Iris pigment epithelial cell (primary cell): ENCODE measurements at places on chromosomes 2 and 18.

DNA sequence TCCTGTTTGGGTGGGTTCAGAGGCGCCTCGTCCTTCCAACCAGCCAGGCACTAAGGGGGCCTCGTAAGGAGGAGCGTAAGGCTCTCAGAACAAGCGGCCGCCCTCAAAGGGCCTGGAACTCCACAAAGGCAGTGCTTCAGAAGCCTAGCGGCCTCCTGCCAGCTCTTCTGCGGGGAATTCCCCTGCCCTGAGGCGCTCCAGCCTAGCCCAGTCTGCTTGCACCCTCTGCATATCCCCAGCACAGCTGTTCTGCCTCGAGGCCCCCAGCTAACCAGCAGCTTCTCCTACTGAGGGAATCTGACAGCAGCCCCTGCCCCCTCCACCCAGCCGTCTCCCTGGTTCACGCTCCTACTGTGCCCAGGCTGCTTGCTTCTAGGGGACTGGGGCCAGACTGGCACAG is 265.9 kb downstream of the TFCP2L1 start:
- DNase-seq, result peak; percentile 18

- DNase-seq, result no peak
Measured at GRCh38 chr2:176525086-176525485, 255.8 kb downstream of the MTX2 start.

GRCh38 chr2:232979871-232980461 is 33.1 kb downstream of the NGEF start:
- peak; percentile 60 for DNase-seq

- no peak for DNase-seq
Measured at GRCh38 chr2:1945819-1946218, 201.5 kb upstream of the PXDN start.

- DNase-seq, result no peak
Measured at GRCh38 chr2:127841466-127842178, 16.3 kb downstream of the POLR2D start.

DNA sequence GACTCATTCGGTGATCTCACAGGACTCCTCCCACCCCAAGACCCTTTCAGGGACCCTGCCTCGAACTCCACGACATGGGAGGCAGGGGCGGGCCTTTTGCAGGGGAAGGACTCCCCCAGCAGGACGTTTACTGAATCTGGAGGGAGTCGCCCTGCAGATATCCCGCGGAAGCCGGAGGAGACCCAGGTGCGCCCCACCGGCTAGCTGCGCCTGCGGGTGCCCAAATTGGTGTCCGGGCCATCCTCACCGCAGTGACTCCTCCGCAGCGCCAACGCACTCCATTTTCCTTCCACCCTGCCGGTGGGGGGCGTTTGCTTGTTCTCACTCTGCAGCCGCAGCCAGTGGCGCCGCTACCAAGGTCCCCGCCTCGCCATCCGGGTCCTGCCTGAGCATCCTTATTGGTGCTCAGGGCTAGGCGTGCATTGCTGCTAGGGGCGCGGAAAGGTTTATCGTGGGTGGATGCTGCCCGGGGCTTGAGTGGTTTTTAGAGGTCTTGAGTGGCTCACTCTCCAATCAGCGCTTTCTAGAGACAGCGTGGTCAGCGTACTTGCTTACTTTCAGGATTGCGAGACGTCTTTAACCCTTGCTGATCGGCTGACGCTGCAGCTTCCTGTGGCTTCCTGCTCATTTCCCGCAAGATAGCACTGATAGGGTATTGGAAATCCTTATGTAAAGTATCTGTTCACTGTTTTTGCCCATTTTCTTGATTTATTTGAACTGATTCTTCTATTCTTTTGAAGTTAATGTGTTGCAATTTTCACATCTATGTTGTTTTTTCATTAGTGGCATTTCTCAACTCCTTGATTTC is 81.4 kb downstream of the BIN1 start:
- DNase-seq, result peak; percentile 99

- DNase-seq, result peak; percentile 49
Measured at GRCh38 chr2:96801005-96801785, 14.9 kb upstream of the CNNM3 start.

- no peak for DNase-seq
Measured at GRCh38 chr2:233922471-233922870, 5.3 kb downstream of the TRPM8 start.

DNA sequence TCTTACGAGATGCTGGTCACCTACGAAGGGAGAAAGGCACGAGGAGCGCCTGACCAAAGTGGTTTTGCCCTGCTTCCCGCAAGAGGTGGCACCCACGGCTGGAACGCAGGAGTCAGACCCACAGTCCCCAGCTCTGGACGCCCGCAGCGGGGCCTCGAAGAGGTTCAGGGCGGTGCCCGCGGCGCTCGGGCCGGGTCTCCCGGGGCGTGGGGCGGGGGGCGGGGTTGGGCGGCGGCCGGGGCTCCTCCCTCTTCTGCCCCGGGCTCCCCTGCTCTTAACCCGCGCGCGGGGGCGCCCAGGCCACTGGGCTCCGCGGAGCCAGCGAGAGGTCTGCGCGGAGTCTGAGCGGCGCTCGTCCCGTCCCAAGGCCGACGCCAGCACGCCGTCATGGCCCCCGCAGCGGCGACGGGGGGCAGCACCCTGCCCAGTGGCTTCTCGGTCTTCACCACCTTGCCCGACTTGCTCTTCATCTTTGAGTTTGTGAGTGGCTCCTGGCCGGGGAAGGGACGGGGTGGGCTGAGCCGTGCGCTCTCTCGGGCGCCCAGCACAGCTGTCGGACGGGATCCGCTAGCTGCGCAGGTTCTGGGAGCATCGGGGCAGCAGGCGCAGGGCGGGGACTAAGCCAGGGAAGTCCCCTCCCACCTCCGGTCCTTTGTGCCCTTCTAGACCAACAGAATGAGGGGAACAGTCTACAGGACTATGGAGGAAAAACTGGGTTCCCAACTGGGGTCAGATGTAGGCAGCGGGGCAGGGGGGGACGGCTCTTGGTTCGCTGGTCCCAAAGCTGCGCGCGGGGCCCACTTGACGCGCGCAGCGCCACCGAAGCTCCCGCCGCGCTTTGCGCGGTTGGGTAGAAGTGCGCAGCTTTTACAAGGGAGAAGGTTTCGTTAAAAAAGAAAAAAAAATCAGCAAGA is at the start of gene MAL:
Gene MAL (plus strand): TSS at position 303 of the 914 bp plus-strand sequence. CDS start 85 bp downstream, at position 388.
- DNase-seq, result no peak

GRCh38 chr18:44895176-44895798 is 214.6 kb downstream of the SETBP1 start:
- peak; percentile 47 for DNase-seq

DNA sequence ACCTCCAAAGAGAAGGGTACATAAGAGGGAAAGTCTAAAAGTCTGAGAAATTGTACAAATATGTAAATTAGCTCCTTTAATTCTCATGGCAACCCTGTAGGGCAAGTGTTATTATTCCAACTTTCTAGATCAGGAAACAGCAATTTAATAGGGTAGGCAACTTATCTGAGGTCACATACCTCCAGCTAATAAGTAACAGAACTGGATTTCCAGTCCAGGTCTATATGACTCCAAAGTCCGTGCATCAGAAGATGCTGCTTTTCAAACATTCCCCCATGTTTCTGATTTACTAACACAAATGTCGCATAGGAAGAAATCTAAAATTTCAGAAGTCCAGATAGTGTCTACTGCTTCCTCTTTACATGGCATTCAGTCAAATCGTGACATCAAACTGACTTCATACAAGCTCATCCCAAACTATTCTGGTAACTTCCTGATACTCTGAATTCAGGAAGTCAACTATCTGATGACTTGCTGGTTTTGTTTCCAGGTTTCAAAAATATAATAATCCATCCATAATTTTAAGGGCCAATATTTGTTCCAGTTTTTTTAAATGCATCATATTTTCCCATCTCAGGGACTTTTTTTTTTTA is 419.3 kb upstream of the ACVR2A start:
- no peak for DNase-seq

DNA sequence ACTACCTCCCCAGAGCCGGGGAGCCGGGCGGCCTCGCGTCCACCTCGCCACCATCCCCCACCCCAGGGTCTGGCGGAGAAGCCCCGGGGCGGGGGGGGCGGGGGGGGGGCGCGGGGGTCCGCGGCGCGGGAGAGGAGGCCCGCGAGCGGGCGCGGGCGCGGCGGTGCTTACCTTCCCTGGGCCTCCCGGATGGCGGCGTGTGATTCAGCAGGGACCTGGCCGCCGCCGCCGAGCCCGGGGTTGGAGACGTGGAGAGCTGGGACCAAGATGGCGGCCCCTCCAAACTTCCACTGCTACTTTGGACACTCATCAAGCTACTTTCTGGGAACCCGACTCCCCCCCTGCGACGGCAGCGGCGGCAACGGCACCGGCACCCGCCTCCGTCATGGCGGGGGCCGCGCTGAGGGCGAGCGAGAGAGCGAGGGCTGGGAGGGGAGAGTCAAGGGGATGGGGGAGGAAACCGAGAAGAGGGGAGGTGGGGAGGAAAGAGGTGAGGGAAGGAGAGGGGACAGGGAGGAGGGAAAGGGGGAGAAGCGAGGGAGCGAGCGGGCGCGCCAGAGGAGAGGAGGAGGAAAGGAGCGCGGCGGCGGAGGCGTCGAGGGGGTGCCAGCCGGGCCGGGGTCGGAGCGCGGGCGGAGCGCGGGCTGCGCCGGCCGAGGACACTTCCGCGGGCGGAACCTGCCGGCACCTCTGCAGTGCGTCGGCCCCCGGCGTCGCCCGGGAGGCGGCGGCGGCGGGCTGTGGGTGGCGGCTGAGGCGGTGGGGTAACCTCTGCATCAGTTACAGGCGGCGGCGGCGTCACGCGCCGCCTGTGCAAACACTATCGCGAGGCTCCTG is at the start of gene TLK1:
Gene TLK1 (minus strand): TSS at position 775 of the 837 bp plus-strand sequence. CDS start 465 bp downstream, at position 310.
- DNase-seq, result peak; percentile 80

DNA sequence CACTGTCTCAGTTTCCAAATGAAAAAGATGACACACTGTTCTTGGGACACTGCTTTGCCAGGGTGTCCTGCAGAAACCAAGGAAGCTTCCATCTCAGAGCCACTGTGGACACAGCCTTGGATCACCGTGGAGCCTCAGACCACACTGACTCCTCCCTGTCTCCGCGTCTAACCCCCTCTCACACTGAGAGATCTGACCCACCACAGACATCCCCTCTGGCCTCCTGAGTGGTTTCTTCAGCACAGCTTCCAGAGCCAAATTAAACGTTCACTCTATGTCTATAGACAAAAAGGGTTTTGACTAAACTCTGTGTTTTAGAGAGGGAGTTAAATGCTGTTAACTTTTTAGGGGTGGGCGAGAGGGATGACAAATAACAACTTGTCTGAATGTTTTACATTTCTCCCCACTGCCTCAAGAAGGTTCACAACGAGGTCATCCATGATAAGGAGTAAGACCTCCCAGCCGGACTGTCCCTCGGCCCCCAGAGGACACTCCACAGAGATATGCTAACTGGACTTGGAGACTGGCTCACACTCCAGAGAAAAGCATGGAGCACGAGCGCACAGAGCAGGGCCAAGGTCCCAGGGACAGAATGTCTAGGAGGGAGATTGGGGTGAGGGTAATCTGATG is 113.4 kb upstream of the PKDCC start:
- peak; percentile 85 for DNase-seq

DNA sequence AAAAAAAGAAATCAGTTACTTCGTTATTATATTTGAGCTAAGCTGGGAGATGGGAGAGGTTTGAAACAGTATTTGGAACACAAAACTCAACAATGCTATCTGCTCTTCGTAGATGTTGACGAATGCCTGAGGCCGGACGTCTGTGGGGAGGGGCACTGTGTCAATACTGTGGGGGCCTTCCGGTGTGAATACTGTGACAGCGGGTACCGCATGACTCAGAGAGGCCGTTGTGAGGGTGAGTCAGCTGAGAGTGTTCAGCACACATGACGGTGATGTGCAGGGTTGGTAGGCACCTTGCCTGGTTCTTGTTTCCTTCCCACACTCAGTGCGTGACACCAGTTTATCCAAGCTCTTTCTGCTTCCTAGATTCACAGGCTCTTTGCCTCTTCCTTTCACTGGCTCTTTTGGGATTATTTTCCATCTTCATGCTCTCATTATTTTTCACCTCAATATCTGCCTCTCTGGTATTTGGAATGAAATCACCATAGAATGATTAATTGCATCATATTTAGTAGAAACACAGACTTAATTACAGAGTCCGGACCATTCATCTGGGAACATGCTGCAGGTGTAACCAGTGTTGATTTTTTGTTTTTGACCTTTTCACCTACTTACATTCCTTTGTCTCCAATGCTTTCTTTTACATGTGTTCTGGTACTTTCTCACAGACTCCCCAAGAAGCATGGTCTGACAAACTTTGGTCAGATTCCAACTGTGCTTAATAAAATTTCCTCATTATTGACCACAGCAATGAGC is 200.6 kb upstream of the RASGRP3 start:
- DNase-seq, result peak; percentile 95

- no peak for DNase-seq
Measured at GRCh38 chr2:139080244-139080643, 300.1 kb upstream of the NXPH2 start.

DNA sequence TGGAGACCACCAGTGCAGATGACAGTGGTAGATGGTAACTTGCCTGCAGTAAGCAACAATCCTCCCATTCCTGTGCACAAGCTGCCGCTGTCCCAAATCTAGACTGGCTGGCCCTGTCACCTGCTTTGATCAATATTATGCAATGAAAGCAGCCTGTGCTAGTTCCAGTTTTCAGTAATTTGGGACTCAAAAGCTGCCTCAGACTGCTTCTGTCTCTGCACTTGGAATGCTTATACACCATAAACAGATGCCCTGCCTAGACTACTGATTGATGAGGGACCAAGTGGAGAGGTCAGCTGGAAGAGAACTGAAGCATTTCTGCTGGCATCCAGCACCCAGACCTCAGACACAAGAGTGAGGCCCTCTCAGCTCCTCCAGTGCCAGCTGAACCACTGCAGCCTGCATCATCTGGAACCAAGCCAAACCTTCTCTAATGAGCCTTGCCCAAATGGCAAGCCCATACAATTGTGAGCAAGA is 24.9 kb downstream of the CCBE1 start:
- DNase-seq, result no peak

DNA sequence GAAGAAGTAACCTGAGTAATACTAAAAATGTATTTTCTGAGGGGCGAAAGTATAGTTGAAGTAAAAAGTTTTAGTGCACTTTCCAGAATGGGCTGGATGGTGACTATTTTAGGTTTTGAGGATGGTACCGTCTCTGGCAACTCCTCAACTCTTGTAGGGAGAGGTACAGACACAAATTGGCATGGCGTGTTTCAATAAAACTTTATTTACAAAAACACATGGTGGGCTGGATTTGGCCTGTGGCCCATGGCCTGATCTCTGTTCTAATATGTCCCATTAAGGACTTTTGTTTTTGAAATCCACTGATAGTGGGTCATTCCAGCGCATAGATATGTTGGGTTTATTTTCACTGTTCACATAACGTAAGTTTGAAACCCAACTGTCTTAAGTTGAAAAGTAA is 132.8 kb downstream of the AGAP1 start:
- no peak for DNase-seq

DNA sequence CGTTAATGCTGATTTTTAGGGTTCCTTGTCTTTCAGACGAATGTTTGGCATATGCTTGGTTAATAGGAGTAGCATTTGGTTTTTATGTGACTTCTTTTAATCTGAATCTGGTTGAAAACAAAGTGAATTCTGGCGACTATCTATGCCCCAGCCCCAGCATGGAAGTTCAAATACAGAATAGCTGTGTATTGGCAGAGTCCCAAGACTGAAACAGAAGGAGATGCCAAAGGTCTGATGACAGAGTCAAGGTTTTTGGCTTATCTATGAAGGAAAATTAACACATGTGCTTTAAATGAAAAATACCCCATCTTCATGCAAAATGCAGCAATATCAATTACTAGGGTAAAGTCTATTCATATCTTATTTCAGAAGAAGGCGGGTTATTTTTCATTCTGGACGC is 734.8 kb upstream of the NXPH2 start:
- no peak for DNase-seq
